Activated CD4-positive, alpha-beta memory T cell treated with anti-CD3 and anti-CD28 coated beads, Interleukin-2, amount 10 ng/mL, durations not matched to agents 7 days and 5 days (primary cell): ENCODE measurements at places on chromosomes 6 and 20.

- no peak for DNase-seq
Measured at GRCh38 chr6:20873425-20874190, 339.4 kb downstream of the CDKAL1 start.

DNA sequence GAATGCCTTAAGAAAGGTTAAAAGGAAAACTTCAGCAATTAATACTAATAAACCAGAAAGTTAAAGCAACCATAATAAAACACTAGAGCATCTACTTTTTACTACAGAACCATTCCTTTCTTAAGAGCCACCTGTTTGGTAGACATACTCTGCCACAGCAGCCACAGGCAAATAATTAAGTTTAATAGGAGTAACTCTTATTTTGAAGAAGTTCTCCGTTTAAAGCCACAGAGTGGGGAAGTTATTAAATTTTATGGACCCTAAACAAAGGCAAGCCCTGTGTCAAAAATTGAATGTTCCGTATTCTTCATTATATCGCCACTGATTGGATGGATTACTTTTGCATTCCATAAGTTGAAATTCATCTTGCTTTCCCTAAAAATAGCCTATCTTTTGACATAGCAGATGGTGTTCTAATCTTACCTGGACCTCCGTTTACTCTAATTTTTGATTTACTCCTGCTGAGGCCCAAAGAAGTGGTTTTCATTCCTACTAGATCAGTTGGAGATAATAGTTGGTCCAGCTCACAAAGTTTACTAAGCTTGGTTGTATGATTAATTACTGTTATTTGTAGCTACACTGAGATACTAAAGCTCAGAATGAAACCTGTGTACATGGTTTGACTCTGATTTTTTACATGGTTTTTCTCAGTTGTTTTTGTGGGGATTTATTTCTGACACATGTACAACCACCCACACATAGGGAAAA is 140.4 kb upstream of the SUPT3H start:
- DNase-seq: no peak

DNA sequence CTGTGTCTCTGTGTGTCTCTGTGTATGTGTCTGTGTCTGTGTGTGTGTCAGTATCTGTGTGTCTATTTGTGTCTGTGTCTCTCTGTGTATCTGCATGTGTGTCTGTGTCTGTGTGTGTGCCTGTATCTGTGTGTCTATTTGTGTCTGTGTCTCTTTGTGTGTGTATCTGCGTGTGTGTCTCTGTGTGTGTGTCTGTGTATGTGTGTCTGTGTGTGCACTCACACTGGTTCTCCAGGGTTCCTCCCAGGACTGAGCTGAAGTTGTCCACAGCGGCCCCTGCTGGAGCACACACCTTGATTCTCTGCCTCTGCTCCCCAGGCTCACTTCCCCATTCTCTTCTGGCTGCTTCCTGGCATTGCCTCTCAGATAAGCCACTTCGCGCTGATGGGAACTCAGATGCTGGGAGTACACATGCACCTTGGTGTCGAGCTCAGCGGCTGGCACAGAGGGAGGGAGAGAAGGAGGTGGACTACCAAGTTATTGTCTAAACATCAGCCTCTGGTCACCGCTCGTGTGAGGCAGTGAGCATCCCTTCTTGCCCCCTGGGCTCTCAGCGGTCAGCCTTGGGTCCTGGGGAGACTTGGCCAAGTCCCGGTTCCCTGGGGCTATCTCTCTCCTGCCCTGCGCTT is 104.9 kb upstream of the NXT1 start:
- peak; percentile 31 for DNase-seq

DNA sequence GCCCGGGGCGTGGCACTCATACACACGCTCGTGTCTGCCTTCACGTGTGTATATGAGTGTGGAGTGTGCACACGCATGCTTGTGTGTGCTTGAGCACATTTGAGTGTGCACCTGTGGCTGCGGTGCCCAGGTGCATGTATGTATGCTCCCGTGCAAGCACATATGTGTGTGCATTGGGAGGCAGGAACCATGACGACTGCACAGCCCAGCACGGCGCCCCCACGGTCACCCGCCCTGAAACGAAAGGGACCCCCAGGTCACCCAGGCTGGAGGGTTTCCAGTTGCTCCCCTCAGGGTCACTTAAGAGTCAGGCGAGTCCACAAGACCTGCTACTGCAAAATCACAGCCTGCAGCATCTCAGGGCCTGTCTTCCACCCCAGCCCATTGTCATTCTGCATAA is 94.7 kb downstream of the YTHDF1 start:
- DNase-seq: no peak
